IPS DF 19.7 (cell line): ENCODE measurements at places on chromosomes 1 and 21.
A peak's percentile ranks its signal among the peaks of the same experiment; 100 is the strongest.

GRCh38 chr1:53927376-53927881, 18.1 kb downstream of the IFT25 start:
- DNase-seq = no peak

DNA sequence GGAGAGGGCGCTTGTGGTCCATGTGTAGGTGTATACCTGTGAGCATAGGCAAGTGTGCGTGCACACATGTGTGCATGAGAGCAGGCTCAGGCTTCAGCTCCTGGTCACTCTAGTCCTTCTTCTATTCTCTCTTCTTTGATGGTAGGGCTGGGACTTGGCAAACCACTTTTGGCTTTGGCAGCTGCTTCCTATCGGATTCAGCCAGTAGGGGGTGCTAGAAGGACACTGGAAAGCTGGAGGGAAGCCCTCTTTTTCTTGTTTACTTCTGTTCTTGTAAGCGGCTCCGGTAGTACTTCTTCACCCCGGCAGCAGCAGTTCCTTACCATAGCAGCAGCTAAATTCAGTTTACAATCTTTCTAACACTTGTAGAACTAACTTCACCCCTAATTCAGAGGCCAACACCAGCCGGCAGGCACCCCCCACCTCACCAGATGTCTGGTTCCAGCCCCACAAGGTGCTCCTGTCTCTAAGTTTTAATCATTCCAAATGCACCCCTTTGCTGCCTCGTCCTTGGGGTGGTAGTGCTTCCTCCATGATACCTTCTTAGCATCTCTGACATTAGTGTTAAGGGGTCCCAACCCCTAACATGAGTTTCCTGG, 25.1 kb downstream of the NENF start:
- peak; percentile 30 for DNase-seq

- no peak for DNase-seq
Measured at GRCh38 chr1:197391303-197392226, 123.5 kb downstream of the CRB1 start.

- no peak for DNase-seq
Measured at GRCh38 chr1:187267827-187268226, 439.1 kb downstream of the PLA2G4A start.

DNA sequence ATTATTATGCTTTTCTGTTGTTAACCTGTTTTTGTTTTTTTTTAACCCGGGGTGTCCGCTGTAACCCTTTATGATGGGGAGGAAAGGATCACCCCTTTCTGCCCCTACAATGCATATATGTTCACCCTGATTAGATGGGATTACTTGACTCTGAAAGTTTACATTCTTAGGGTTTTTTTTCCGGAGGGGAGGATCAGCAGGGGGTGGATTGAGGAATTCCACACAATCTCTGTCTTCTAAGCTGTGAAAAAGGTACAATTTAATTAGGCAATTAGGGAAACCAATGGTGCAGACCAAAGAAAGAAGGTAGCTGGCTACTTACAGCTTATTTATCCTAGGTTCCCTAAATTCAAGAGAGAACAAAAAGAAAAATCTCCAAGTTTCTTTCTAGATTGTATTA, 58.3 kb downstream of the EDEM3 start:
- no peak for DNase-seq

DNA sequence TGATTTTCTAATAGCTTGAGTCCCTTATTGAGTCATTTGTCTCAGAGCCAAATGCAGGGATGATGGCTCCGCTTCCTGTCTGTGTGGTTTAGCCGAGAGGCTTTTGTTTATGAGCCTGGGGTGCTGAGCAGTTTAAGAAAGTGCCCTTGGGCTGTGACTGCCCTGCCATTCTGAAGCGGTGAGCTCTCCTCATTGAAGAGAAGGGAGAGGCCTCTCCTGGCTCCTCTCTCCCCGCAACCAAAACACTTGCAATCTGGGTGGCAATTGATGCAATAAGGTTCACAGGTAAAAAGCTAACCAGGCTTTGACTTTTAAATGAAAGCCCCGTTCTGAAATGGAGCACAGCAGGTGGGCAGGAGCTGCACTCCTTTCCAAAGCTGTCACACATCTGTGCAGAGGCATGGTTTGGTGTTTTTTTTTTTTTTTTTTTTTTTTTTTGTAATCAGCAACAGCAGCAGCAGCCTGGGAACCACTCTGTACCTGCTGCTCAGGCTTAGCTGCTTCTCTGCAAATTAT, 403.7 kb downstream of the SIPA1L2 start:
- DNase-seq = peak; percentile 42

DNA sequence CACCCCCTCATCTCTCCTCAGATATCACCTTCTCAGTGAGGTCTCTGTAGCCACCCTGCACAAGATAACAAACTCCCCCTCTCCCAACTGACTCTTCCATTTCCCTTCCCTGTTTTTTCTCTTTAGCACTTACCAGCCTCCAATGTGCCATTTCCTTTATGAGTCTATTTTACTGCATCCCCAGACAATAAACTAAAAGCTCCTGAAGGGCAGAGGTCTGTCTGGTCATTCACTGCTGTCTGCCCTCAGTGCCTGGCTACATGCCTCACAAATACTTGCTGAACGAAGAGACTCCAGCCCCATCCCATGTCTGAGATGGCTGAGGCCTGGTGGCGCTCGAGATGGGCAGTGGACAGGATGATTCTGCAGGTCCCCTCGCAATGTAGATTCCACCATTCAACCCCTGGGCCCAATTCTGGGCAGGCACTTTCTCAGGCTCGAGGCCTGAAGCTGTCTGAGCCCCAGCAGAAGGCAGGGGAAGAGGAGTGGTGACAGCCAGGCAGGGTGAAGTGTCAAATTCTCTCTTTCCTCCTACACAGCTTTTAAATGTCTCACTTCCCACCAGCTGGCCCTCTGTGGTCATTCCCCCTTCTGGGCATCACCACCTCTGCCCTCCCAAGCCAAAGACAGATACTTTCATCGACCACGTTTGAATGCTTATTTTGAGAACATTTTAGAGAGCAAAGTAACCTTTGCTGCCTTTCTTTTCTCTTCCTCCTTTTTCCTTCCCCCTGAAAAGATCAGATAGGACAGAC, 6.6 kb downstream of the LRRN2 start:
- no peak for DNase-seq

DNA sequence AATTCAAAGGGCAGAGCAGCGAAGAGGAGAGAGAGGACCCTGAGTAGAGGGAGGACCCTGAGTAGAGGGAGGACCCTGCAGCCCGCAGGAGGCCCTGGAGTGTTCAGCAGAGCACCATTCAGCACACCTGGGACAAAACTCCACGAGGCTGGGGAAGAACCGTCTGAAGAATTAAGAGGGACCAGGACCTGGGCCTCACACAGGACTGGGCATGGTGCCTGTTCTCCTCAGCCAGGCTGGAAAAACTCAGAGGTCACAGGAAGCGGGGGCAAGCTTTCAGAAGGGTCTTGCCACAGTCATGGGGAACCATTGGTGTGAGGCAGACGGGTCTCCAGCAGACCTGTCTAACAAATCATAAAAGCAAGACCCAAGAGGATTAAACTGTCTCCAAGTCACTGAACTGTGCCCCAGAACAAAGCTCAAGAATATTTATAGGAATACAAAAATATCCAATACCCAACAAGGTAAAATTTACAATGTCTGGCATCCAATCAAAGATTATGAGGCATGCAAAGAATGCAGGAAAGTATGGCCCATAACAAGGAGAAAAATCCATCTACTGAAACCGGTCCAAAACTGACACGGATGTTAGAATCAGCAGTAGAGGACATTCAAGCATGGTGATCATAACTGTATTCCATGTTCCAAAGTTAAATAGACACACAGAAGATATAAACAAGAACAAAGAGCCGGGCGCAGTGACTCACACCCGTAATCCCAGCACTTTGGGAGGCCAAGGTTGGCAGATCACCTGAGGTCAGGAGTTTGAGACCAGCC, 30.6 kb downstream of the MORN1 start:
- no peak for DNase-seq

- no peak for DNase-seq
Measured at GRCh38 chr1:220789532-220790147, 2.9 kb downstream of the MTARC1 start.

GRCh38 chr1:110690709-110691365, 16.1 kb upstream of the KCNA3 start:
- DNase-seq = no peak

DNA sequence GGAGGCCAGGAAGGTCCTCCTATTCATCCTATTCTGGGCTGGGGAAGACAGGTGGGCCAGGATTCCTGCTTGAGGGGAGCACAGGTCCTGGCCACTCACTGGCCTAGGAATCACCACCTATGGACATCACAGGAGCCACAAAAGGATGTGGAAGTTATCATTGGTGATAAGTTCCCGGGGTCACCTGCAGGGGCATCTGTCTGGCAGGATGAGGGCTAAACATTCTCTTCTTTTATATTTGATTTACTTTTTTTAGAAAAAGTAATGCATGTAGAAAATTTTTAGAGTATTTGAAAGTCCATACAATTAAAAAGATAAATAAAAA, 33.2 kb upstream of the KIAA0040 start:
- no peak for DNase-seq

DNA sequence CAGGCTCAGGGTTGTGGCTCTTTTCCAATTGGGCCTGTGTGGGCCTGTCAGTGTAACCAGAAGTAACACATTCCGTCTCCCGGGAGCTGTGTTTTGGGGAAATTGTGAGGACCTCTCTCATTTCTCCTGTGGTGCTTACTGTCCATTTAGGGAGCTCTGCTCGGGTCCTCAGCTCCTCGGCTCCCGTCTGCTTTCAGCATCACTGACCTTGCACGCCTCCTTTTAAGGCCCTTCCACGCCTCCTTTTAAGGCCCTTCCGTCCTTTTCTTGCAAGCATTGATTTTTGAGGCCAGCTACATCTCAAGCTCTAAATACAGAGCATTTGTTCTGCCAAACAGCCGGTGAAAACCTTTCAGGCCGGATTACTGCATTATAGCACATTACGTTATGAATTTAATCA, 9.7 kb downstream of the CA6 start:
- no peak for DNase-seq

GRCh38 chr1:56557746-56558145, 21.6 kb downstream of the PLPP3 start:
- no peak for DNase-seq

GRCh38 chr1:185636848-185637247, 97.3 kb upstream of the HMCN1 start:
- no peak for DNase-seq

- no peak for DNase-seq
Measured at GRCh38 chr1:226306425-226306824, 2.5 kb downstream of the LIN9 start.

- DNase-seq = no peak
Measured at GRCh38 chr21:34980423-34981115, 68.5 kb downstream of the RUNX1 start.

DNA sequence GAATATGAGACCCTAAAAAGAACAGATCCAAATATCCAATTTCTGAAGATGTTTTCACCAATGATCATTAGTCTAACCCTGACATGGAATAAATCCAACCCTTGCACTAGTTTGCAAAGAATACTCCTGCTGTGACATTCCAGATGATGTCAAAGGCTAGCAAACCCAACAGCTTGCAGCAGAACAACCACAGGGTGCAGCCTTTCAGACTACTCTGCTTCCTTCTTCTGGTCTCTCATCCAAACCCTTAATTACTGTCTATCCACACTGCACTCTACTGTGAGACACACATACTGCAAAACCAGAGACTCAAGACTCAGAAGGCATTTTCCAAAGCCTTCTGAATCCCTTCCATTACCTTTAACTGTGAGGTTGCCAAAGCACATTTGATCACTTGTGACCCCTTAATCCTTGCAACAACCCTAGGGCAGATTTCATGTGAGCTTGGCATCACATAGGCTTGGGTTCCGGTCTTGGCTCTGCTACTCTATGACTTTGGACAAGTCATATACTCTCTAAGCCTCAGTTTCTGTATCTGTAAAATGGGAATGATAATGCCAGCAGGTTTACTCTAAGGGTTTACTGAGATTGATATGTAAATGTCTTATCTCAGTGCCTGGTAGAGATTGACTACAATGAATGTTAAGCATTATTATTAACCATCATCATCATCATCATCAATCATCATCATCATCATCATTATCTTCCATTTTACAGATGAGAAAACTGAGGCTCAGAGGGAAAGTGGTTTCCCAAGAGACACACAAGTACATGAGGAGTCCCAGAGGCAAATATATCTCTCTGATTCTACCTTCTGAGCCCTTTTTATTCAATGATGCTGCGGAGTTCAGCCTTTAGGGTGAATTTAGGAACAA, 94.5 kb downstream of the SYF2 start:
- DNase-seq = no peak

- DNase-seq = peak; percentile 35
Measured at GRCh38 chr1:30379684-30380624, 343.4 kb downstream of the MATN1 start.
